ENCODE measurements at places on chromosomes 11 and 22.

DNA sequence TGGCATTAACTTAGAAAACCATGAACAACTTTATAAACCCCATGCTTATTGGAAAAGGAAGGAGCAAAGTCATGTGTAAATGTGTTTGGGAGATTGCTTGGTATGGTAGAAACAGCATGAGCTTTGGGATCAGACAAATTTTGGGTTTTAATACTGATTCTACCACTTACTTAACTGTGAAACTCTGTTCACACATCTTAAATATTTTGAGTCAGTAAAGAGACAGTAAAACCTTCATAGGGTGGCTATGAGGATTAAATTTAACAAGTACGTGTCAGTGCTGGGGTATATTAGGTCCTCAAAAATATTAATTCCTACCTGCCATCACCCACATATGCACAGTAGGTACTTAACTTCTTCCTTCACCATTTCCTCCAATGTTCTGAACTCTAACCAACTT is 96.5 kb downstream of the CD44 start:
- DNase-seq = no peak

DNA sequence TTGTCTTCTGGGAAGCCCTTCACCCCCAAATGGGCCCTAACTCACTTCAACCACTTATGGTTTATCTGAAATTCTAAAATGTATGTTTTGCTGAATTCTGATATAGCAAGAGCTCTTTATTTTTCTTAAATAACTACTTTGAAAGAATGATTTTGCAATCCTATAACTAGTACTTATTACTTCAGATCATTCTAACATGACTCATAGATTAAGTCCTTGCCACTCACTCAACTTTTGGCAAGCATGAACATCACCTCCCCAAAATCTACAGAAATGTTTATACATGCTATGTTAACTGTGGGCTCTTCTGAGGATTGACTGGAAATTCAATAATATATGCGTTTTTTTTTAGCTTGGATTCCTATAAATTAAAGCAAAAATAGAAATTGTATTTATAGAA is 367.4 kb upstream of the FAT3 start:
- DNase-seq = no peak

- DNase-seq = no peak
These were observed 41.3 kb upstream of the CXCR5 start for GRCh38 chr11:118842369-118842768.

DNA sequence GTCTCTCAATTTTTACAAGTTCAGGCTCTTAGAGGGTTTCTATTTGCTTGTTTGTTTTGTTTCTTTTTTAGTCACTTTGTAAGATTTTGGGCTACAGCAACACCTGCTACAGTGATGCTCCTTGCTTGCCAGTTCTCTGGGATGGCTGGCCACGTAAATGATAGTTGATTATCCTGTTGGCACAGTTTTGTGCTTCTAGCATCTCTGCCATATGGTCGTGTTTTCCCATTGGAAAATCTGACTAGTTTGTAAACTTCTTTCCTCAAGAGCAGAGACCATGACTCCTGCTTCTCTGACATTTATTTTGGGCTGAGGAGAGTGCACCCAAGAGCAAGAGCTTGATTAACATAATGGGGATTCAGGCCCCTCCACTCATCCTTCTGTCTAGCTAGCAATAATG is 1621.6 kb upstream of the RAG2 start:
- DNase-seq = no peak

DNA sequence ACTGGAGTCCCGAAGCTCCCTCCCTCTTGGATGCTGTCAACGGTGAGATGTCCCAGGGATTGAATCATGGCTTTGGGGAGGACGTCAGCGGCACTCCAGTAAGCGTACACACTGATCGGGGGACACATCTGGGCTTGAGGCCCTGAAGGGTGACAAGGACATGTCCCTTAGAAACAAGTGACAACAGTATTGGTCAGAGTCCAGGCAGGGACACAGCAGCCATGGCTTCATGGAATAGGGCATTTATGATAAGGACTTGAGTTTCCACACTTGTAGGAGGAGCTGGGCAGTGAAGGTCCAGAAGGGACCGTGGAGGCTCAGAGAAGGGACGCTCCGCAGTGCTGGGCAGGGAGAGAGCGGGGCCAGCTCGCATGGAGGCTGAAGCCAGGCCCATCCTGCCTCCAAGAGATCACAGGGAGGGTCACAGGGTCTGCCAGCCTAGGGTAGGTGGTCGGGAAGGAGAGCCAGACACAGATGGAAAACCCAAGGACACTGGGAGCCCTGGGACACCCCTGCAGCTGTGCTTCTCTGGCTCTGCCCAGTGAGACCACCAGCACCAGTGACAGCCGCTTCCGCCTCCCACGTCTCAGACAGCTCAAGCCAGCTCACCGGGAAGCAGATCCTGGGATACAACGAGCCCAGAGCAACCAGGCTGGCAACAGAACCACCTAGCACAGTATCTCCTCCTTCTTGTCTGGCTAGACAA is 22.9 kb upstream of the RFPL3 start:
- no peak for DNase-seq

GRCh38 chr11:1335811-1336761 is 26.7 kb upstream of the TOLLIP start:
- peak; percentile 65 for DNase-seq
